ENCODE measurements at places on chromosomes 5 and 9.

GRCh38 chr5:56059854-56060253, 65.1 kb upstream of the IL6ST start:
- DNase-seq, result no peak

DNA sequence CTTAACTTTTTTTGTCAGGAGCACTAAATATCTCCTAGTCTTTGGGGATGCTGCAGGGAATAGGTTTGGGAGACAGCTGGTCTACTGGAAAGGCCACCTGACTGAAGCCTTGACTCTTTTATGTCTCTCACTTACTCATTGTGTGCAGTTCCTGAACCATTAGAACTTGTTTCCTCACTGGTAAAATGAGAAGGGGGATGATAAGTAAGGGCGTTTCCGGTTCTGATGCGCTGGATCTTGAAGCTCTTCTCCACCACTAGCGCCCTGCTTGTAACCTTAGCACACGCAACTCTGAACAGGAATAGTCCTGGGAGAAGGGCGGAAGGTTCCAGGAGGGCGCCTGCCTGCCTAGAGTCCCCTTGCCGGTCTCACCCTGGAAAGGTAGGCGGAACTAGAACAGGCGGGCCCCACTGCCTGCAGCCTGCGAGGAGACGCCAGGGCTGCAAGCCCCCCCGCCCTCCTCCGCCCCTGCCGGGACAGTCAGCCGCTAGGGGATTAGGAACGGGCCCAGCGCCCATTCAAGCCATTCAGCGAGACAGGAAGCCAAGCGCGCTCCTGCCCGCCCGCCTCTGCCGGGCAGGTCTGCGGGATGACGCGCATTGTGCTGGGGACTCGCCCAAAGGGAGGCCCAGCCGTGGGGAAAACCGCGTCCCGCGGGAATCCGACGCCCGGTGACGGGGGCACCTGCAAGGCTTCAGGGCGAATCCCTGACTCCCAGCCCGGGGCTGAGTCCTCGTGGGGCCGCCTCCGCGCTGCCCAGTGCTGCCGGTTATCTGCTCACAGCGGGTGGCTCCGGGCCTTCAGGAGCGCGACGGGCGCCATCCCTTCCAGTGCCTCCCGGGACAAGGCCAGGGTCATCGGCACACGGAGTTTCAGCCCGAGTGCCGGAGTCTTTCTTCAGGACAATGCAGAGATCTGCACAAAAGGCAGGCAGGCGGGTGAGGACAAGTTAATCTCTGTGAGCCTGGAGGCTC, 44.0 kb upstream of the XPA start:
- DNase-seq, result peak; percentile 3

- no peak for DNase-seq
These were observed 5.4 kb upstream of the CREBRF start for GRCh38 chr5:173050791-173051190.

- no peak for DNase-seq
These were observed 222.6 kb downstream of the PRDM9 start for GRCh38 chr5:23730023-23730422.

- no peak for DNase-seq
These were observed 2.5 kb upstream of the LPCAT1 start for GRCh38 chr5:1526190-1526631.

- DNase-seq, result peak; percentile 52
These were observed 9.1 kb upstream of the CDC42SE2 start for GRCh38 chr5:131254741-131255140.

- DNase-seq, result no peak
These were observed 170.5 kb downstream of the EPB41L4A start for GRCh38 chr5:112248623-112249022.

DNA sequence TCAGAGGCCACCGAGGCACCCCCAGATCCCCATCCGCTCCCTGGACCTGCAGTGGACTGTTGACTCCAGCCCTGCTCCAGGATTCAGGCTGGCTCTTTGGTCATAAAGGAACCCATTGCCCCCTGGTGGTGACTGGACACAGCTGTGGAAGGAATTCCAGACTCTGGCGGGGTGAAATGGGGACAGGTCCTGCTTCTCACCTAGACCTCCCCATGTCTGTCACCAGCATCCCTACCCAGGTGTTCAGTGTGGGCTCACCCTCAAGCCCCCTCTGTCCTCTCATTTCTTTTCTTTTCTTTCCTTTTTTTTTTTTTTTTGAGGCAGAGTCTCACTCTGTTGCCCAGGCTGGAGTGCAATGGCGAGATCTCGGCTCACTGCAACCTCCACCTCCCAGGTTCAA, 25.5 kb upstream of the STXBP1 start:
- DNase-seq, result peak; percentile 23

- DNase-seq, result no peak
These were observed 244.6 kb upstream of the EFNA5 start for GRCh38 chr5:107915176-107915812.

DNA sequence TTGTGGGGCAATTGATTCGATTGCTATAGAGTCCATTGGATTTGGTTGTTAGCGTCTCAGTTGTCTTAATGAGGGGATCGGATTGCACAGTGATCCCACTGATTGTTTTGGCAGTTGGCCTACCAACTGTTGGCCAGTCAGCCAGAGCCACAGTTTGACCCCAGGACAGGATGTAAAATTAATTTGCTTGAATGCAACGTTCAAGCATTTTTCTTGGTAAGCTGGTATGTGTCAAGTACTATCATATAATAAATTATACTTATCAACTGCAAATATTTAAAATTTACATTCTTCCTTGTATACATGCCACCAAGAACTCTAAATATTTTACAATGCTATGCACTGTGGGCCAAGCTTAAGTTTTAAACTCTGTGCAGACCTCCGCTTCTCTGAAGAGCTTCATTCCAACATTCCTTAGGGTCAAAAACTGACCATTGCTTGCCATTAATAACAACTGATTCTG, 80.4 kb upstream of the OSMR start:
- no peak for DNase-seq

DNA sequence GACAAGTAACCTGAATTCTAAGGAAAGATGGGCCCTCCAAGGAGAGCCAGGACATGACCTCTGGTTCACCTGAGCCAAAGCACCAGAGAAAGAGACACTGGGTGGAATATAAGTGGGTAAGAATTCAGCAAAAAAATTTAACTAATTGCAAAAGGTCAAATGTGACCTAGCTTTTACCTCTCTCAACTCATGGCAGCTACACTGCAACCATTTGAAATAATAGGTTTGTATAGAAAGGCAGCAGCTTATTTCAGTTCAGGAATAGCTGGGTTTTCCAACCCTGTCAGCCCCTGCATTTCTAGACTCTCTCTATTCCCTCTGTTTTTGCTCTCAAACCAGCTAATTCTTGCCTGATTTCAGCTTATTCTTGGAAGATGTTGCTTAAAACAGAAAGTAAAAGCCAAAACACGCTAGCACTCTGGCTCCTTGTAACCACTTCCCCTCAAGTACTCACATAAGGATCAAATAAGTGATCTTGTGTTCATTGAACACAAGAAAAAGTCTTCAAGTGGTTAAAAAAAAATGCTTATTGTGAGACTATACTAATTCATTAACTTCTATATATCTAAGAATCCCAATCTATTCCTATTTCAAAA, 101.1 kb upstream of the NR4A3 start:
- DNase-seq, result peak; percentile 65

- DNase-seq, result no peak
These were observed 277.6 kb downstream of the SEMA5A start for GRCh38 chr5:9268226-9268625.
